ENCODE measurements at places on chromosomes 4 and X.

DNA sequence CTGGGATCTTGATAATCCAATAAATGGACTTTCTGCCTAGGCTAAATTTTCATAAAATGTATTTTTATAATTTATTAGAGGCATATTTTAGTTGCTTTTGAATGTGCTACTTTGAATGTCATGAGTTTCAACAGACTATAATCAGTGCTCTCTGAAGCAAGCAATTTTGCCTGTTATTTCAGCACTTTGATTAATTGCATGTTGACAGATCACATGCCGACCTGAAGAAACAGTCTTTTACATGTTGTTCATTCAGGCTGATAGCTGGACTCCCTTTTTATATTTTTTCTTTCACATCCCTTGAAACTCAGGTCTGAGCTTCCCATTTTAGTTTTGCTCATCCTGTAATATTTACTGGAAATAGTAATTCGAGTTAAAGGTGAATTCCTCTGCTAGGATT is 341.0 kb downstream of the NAP1L3 start:
- no peaks in the 10 kb centered on the region for H3K36me3 ChIP-seq
- H3K27ac ChIP-seq, result no peak overlapping the region
- no peaks in the 10 kb centered on the region for H3K4me1 ChIP-seq
- no peak for DNase-seq

DNA sequence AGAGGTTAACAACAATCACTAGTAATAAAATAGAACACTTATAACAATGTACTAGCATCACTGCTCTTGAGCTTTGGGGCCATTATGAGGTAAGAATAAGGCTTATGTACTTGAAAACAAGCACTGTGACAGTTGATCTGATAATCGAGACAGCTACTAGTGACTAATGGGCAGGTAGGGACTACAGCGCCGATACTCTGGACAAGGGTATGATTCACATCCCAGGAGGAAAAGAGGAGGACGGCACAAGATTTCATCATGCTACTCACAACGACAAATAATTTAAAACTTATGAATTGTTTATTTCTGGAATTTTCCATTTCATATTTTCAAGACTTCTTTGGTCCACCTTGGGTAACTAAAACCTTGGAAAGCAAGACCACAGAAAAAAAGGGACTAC is 62.3 kb downstream of the FAM184B start:
- H3K27me3 ChIP-seq, result no peaks in the 10 kb centered on the region
- H3K4me1 ChIP-seq, result no peaks in the 10 kb centered on the region
- H3K4me3 ChIP-seq, result no peak overlapping the region
- no peak overlapping the region for H3K27ac ChIP-seq
- DNase-seq, result no peak

- H3K27ac ChIP-seq, result no peak overlapping the region
- H3K4me3 ChIP-seq, result no peak overlapping the region
- no peaks in the 10 kb centered on the region for H3K4me1 ChIP-seq
- H3K27me3 ChIP-seq, result no peaks in the 10 kb centered on the region
- DNase-seq, result peak; percentile 67
Measured at GRCh38 chr4:121484633-121485032, 103.8 kb upstream of the QRFPR start.

DNA sequence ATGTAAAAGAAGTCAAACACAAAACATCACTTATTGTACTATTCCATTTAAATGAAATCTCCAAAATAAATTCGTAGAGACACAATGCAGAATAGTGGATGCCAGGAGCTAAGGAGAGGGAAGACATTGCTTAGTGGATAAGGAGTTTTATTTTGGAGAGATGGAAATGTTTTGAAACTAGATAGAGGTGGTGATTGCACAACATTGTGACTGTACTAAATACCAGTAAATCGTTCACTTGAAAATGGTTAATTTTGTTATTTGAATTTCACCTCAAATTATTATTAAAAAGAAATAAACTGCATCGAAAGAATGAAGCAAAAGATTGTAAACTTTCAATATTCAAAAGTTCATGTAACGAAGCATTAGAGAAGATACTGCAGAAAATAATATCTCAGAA is 9.7 kb upstream of the ACSL4 start:
- H3K27ac ChIP-seq, result no peak overlapping the region
- H3K27me3 ChIP-seq, result no peaks in the 10 kb centered on the region
- no peak for DNase-seq
- no peaks in the 10 kb centered on the region for H3K4me1 ChIP-seq

GRCh38 chrX:51215266-51215665 is 117.4 kb upstream of the NUDT10 start:
- H3K27ac ChIP-seq, result no peak overlapping the region
- no peaks in the 10 kb centered on the region for H3K27me3 ChIP-seq
- no peaks in the 10 kb centered on the region for H3K4me1 ChIP-seq
- no peak overlapping the region for H3K4me3 ChIP-seq
- DNase-seq, result peak; percentile 25

DNA sequence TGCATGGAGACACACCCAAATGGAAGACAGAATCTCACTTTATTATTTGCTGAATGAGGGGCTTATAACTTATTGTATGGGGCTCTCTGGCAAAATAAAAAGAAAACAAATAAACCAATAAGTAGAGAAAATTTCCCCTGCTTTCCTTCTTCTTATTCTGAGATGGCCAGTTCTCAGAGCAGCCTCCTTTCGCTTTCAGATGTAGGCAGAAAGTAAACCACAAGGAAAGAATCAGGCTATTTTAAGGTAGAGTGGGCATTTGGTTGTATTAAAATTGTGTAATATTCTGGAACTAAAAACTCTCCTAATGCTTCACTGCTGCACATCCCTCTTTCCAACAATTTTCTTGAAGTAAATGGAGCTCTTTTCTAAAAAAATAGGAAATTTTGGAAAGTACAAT is 241.8 kb downstream of the GALNTL6 start:
- no peak overlapping the region for H3K4me3 ChIP-seq
- H3K27me3 ChIP-seq, result no peaks in the 10 kb centered on the region
- H3K4me1 ChIP-seq, result peaks cover 6% of the 10 kb centered on the region
- H3K27ac ChIP-seq, result no peak overlapping the region

DNA sequence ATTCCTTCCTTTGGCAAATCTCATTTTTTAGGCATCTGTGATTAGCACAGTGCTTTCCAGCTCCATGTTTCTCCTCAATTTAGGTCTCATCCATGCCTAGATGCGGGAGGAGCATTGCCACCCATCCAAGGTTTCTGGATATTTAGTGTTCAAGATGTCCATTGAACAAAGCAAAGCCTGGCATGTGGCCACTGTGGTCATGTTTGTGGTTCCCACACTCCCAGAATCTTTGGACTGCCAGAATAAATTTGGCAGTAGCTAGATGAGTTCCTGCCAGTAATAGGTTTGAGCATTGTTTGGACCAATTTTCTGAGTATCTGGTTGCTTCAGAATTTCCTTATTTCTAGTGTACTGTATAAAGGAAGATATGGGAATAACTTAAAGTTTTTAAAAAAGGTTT is 1124.1 kb downstream of the ADGRL3 start:
- no peaks in the 10 kb centered on the region for H3K36me3 ChIP-seq
- H3K4me3 ChIP-seq, result no peak overlapping the region
- DNase-seq, result no peak
- no peak overlapping the region for H3K27ac ChIP-seq
- H3K4me1 ChIP-seq, result peaks cover 12% of the 10 kb centered on the region
- H3K27me3 ChIP-seq, result no peaks in the 10 kb centered on the region

DNA sequence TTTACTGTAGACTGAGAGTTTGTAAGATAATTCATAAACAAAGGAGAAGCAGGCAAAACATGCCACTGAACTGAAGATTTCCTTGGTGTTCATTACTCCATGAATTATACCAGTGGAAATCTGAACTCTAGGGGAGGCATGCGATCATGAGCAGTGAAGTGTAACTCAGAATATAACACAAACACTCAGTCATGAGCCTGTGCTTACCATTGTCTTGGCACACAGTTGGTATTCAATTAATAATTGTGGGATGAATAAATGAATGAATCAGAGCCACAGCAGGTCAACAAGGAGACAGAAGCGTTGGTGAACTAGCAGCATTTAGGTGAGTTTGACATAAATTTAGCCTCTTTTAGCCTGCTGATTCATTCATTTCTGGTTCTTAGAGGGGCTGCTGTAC is 263.5 kb upstream of the DKK2 start:
- DNase-seq, result no peak
- no peaks in the 10 kb centered on the region for H3K4me1 ChIP-seq
- no peaks in the 10 kb centered on the region for H3K27me3 ChIP-seq
- H3K27ac ChIP-seq, result no peak overlapping the region

DNA sequence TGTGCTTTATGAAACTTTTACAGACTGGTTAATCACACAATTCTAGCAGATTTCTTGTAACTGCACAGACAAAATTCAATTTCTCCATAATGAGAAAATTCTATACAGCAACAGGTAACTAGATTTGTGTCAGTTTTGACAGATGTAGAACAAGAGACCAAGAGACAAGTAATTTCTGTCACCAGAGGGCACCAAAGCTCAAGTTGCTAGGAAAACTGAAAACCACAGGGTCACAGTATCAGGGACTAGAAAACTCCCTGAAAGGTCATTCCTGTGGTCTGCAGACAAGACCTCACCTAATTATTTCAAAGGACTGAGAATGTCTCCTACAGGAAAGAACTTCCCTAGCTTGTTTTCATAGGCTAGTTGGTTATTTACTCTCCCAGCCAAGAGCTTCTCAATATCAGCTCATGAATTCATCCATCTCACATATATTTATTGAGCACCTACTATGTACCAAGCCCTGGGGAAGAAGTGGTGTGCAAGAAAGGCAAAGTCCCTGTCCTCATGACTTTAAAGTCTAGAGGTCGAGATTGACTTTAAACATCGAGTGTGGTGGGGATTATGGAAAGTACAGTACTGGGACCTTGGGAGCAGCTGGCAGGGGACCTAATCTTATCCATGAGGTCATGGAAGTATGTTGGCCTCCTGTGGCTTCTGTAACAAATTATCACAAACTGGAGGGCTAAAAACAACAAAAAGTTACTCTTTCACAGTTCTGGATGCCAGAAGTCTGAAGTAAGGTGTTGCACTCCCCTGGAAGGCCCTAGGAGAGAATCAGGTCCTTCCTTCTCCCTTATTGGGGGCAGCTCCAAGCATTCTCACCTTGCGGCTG is 47.8 kb upstream of the SETD7 start:
- H3K27ac ChIP-seq, result no peak overlapping the region
- no peaks in the 10 kb centered on the region for H3K36me3 ChIP-seq
- peaks cover 16% of the 10 kb centered on the region for H3K4me1 ChIP-seq
- no peaks in the 10 kb centered on the region for H3K27me3 ChIP-seq
- DNase-seq, result peak; percentile 83
- H3K4me3 ChIP-seq, result no peak overlapping the region

DNA sequence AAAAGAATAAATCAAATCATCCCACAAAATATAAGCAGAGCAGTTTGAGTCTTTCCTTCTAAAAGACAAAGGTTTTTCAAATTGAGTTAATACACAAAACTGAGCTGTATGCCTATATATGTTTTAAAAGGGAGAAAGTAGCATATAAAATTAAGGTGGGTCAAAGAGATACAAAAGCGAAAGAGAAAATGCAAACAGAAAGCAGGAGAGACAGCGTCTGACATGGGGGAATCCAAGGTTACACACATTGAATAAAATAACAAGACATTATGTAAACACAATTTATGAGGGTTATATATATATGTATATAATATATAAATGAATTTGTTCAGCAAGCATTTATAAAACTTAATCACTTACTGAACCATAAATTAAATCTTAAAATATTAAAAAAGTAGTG is 276.1 kb upstream of the LCORL start:
- H3K36me3 ChIP-seq, result no peaks in the 10 kb centered on the region
- H3K27ac ChIP-seq, result no peak overlapping the region
- no peak overlapping the region for H3K4me3 ChIP-seq
- H3K4me1 ChIP-seq, result peaks cover 9% of the 10 kb centered on the region
- DNase-seq, result no peak

GRCh38 chrX:124383354-124383753 is 37.0 kb downstream of the SH2D1A start:
- peaks cover 4% of the 10 kb centered on the region for H3K4me1 ChIP-seq
- H3K27ac ChIP-seq, result no peak overlapping the region
- no peaks in the 10 kb centered on the region for H3K36me3 ChIP-seq
- no peaks in the 10 kb centered on the region for H3K27me3 ChIP-seq
- DNase-seq, result no peak

DNA sequence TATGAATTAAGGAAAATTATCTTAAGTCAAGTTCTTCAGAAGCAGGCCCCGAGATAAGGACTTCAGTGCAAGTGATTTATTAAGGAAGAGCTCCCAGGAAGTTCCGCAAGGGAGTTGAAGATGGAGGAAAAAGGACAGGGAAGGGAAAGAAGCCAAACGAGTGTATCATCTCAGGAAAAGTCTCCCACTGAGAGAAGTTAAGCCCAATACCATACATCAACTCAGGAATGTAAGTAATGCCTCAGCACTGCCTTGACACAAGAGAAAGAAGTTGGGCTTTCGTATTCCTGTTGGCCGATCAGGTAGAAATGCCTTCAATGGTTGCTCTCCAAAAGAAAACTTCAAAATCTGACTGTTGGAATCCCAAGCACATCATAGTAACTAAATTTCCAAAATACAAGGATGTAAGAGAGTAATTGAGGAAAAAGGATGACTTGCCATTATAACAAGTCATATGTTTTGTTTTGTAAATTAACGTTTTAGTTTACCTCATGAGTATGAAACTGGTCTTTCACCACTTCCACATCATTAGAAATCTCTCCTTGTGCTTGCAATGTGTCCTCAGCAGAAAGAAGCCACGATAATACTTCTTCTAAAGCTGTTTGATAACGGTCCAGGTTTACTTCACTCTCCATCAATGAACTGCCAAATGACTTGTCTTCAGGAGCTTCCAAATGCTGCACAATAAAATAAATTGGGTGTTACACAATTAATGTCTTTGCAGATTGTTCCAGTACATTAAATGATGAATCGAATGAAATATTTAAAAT is 566.7 kb downstream of the DMD start:
- peaks cover 7% of the 10 kb centered on the region for H3K4me1 ChIP-seq
- H3K27me3 ChIP-seq, result no peaks in the 10 kb centered on the region
- no peaks in the 10 kb centered on the region for H3K36me3 ChIP-seq
- H3K4me3 ChIP-seq, result no peak overlapping the region

- H3K27me3 ChIP-seq, result no peaks in the 10 kb centered on the region
- no peak for DNase-seq
- H3K27ac ChIP-seq, result no peak overlapping the region
- H3K36me3 ChIP-seq, result no peaks in the 10 kb centered on the region
Measured at GRCh38 chrX:44006081-44006480, 32.9 kb upstream of the NDP start.

GRCh38 chr4:107017443-107018343 is 18.4 kb downstream of the DKK2 start:
- no peak for DNase-seq
- H3K4me3 ChIP-seq, result no peak overlapping the region
- H3K36me3 ChIP-seq, result no peaks in the 10 kb centered on the region

- H3K36me3 ChIP-seq, result no peaks in the 10 kb centered on the region
- no peak overlapping the region for H3K27ac ChIP-seq
- peak; percentile 85 for DNase-seq
- H3K4me3 ChIP-seq, result no peak overlapping the region
- H3K27me3 ChIP-seq, result no peaks in the 10 kb centered on the region
- no peaks in the 10 kb centered on the region for H3K4me1 ChIP-seq
Measured at GRCh38 chr4:121462660-121463261, 81.9 kb upstream of the QRFPR start.

- no peaks in the 10 kb centered on the region for H3K27me3 ChIP-seq
- no peaks in the 10 kb centered on the region for H3K36me3 ChIP-seq
- peak overlapping the region; percentile 5 for H3K4me3 ChIP-seq
- H3K27ac ChIP-seq, result peak overlapping the region; percentile 62
Measured at GRCh38 chr4:174152717-174153466, 130.6 kb downstream of the FBXO8 start.

- H3K27me3 ChIP-seq, result no peaks in the 10 kb centered on the region
- H3K27ac ChIP-seq, result peak overlapping the region; percentile 82
- peak; percentile 96 for DNase-seq
- peaks cover 69% of the 10 kb centered on the region for H3K4me1 ChIP-seq
- peaks cover 9% of the 10 kb centered on the region for H3K36me3 ChIP-seq
Measured at GRCh38 chr4:113064244-113064643, 14.8 kb downstream of the ANK2 start.

- no peaks in the 10 kb centered on the region for H3K36me3 ChIP-seq
- peaks cover 7% of the 10 kb centered on the region for H3K4me1 ChIP-seq
- H3K27ac ChIP-seq, result no peak overlapping the region
- H3K27me3 ChIP-seq, result no peaks in the 10 kb centered on the region
Measured at GRCh38 chr4:150224896-150225591, 146.8 kb downstream of the DCLK2 start.
